Motor neuron (in vitro differentiated cells): ENCODE measurements at places on chromosomes 2 and 18. TPM values are rescaled to one million over a fixed set of nuclear protein-coding genes. Genes with fewer than 3 reads are reported as not detected.

CRYBA2 gene
- total RNA-seq, result not detected in 2 replicates

COLEC12 gene
- 4.6 and 4.7 TPM in 2 replicates for total RNA-seq

ANKRD53 gene
- total RNA-seq, result 1.1 and 2.0 TPM in 2 replicates

EPB41L3 gene
- 23.4 and 24.5 TPM in 2 replicates for total RNA-seq

GPATCH11 gene
- 8.6 and 10.2 TPM in 2 replicates for total RNA-seq

RSAD2 gene
- total RNA-seq, result 0.52 and 1.1 TPM in 2 replicates

KCNE4 gene
- 0.37 and 0.52 TPM in 2 replicates for total RNA-seq

NAT8 gene
- total RNA-seq, result 1.3 and 1.6 TPM in 2 replicates

UGT1A10 gene
- total RNA-seq, result 10.1 and 11.1 TPM in 2 replicates

ACTG2 gene
- total RNA-seq, result 1.0 and 1.6 TPM in 2 replicates

RMDN2 gene
- total RNA-seq, result 8.5 and 9.3 TPM in 2 replicates

ITGA6 gene
- total RNA-seq, result 3.4 and 6.3 TPM in 2 replicates

LGALSL gene
- total RNA-seq, result 14.8 and 15.5 TPM in 2 replicates

SLC38A11 gene
- not detected in 2 replicates for total RNA-seq

SLC9A4 gene
- total RNA-seq, result 1.7 and 2.9 TPM in 2 replicates

NFE2L2 gene
- 46.3 and 51.4 TPM in 2 replicates for total RNA-seq

FOXI3 gene
- total RNA-seq, result 0.13 TPM in 1 of 2 replicates, not detected in the other

REG3G gene
- not detected in 2 replicates for total RNA-seq

BMP10 gene
- 0.17 and 0.23 TPM in 2 replicates for total RNA-seq

KANSL3 gene
- total RNA-seq, result 23.3 and 24.6 TPM in 2 replicates

AMER3 gene
- 7.7 and 9.2 TPM in 2 replicates for total RNA-seq

ALPG gene
- total RNA-seq, result 0.14 and 0.16 TPM in 2 replicates

CREG2 gene
- 0.27 TPM in 1 of 2 replicates, not detected in the other for total RNA-seq

EFR3B gene
- 21.1 and 22.9 TPM in 2 replicates for total RNA-seq

ZC3H8 gene
- 24.4 and 43.4 TPM in 2 replicates for total RNA-seq

NOL4 gene
- 6.7 and 8.4 TPM in 2 replicates for total RNA-seq

PFN4 gene
- total RNA-seq, result 1.8 and 1.9 TPM in 2 replicates

MTX2 gene
- 52.2 and 60.3 TPM in 2 replicates for total RNA-seq

DOK6 gene
- total RNA-seq, result 12.8 and 13.0 TPM in 2 replicates

MAP2 gene
- total RNA-seq, result 392 and 431 TPM in 2 replicates

NXPH2 gene
- total RNA-seq, result 1.1 TPM in 1 of 2 replicates, not detected in the other

POTEI gene
- 0.10 and 0.32 TPM in 2 replicates for total RNA-seq

SLC8A1 gene
- 53.4 and 55.1 TPM in 2 replicates for total RNA-seq

DSC2 gene
- 3.4 and 4.1 TPM in 2 replicates for total RNA-seq

TOGARAM2 gene
- total RNA-seq, result 7.6 and 17.3 TPM in 2 replicates

ATP8B1 gene
- total RNA-seq, result 4.6 and 8.2 TPM in 2 replicates

ZSWIM2 gene
- not detected in 2 replicates for total RNA-seq

HES6 gene
- 5.6 and 6.9 TPM in 2 replicates for total RNA-seq

SERPINB2 gene
- not detected in 2 replicates for total RNA-seq

UGT1A4 gene
- total RNA-seq, result not detected in 2 replicates

SERPINB12 gene
- total RNA-seq, result 0.21 and 0.37 TPM in 2 replicates

C2orf66 gene
- 5.8 and 7.3 TPM in 2 replicates for total RNA-seq

IL36RN gene
- total RNA-seq, result 0.17 and 0.18 TPM in 2 replicates

PJVK gene
- total RNA-seq, result 12.0 and 12.8 TPM in 2 replicates

SLC14A1 gene
- total RNA-seq, result 0.38 and 0.87 TPM in 2 replicates

NCKAP5 gene
- 6.4 and 6.9 TPM in 2 replicates for total RNA-seq

LBX2 gene
- 1.1 and 1.4 TPM in 2 replicates for total RNA-seq

CNDP1 gene
- 1.4 TPM in 1 of 2 replicates, not detected in the other for total RNA-seq
